Endodermal cell (in vitro differentiated cells): ENCODE measurements at places on chromosomes 11 and 22. TPM values are rescaled to one million over a fixed set of nuclear protein-coding genes. Genes with fewer than 3 reads are reported as not detected.

Gene SOX6
- 0.20 and 1.1 TPM in 2 replicates for total RNA-seq

GRCh38 chr22:44193535-44193891 is 12.8 kb downstream of the PARVG start:
- no peak overlapping the region for H3K4me3 ChIP-seq
- H3K27me3 ChIP-seq = no peaks in the 10 kb centered on the region
- peaks cover 7% of the 10 kb centered on the region for H3K4me1 ChIP-seq
- DNase-seq = no peak
- no peaks in the 10 kb centered on the region for H3K36me3 ChIP-seq

- H3K36me3 ChIP-seq = no peaks in the 10 kb centered on the region
- peaks cover 16% of the 10 kb centered on the region for H3K4me1 ChIP-seq
- DNase-seq = peak; percentile 91
- peak overlapping the region; percentile 61 for H3K4me3 ChIP-seq
- H3K27me3 ChIP-seq = no peaks in the 10 kb centered on the region
- no peak overlapping the region for H3K27ac ChIP-seq
Observed at GRCh38 chr11:16897470-16898061, 116.6 kb downstream of the PLEKHA7 start.

Gene NLRP14
- total RNA-seq = 0.40 to 0.66 TPM (median 0.57 TPM) in 3 replicates

GRCh38 chr22:42202669-42203068 is 67.8 kb downstream of the TCF20 start:
- H3K4me3 ChIP-seq = no peak overlapping the region
- peaks cover 50% of the 10 kb centered on the region for H3K36me3 ChIP-seq
- H3K27me3 ChIP-seq = no peaks in the 10 kb centered on the region
- no peaks in the 10 kb centered on the region for H3K4me1 ChIP-seq

DNA sequence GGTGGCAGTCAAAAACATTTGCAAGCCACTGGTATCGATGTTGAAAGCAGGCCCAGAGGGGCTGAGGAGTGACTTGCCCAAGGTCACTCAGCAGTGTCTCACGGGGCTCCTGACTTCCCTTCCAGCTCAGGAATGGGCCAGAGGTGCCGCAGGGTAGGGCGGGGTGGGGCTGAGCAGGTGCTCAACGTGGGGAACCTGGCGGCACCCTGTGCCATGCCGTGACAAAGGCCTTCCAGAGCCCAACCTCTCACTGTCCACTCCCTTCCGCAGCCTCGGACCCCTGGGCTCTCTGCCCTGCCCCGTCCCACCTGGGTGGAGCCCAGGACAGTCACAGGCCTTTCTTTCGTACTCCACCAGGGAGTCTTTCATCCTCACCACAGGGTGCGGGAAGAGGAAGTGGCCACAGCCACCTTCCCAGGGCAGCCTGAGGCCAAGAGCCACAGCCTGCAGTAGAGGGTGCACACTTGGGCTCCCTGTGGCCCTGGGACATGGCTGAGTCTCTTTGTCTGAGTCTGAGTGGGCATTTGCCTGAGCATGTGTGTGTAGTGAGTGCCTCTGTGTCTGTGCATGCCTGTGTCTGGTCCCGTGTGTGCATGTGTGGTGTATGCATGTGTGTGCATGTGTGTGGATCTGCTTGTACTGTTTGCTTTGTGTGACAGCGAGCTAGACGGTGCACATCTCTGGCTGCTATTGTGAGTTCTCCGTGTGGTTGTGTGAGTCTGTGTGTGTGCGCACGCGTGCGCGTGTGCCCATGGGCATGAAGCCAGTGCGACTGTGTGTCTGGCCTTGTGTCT is 6.0 kb upstream of the LIF start:
- H3K36me3 ChIP-seq = no peaks in the 10 kb centered on the region
- DNase-seq = peak; percentile 66
- H3K4me1 ChIP-seq = no peaks in the 10 kb centered on the region
- no peak overlapping the region for H3K4me3 ChIP-seq

GRCh38 chr11:128345316-128345715 is 242.0 kb downstream of the ETS1 start:
- DNase-seq = no peak
- no peaks in the 10 kb centered on the region for H3K36me3 ChIP-seq
- H3K27me3 ChIP-seq = no peaks in the 10 kb centered on the region
- H3K4me3 ChIP-seq = no peak overlapping the region
- H3K27ac ChIP-seq = no peak overlapping the region
